AG04450 (cell line): ENCODE measurements at places on chromosomes 12 and 14.

DNA sequence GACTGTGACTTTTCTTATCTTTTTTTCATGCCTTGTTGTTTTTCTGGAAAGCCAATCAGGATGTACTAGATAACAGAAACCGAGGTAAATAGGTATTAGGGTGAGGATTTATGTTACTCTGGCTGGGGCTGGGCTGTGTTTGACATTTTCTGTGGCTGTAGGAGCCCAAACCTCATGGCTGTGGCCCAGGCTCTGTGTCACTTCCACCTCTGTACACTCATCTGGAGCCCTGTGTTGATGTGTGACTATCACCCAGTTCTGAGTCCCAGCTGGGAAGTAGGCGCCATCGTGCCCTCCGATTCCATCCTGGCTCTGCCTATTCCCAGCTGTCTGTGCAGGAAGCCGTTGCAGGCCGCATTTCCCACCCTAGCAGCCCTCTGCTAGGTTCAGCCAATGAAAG is 1.6 kb upstream of the HHIPL1 start:
- DNase-seq, result no peak

GRCh38 chr12:121787063-121788025 is 6.1 kb downstream of the RHOF start:
- no peak for DNase-seq

- DNase-seq, result no peak
Observed at GRCh38 chr12:130513556-130513955, 175.9 kb downstream of the PIWIL1 start.

DNA sequence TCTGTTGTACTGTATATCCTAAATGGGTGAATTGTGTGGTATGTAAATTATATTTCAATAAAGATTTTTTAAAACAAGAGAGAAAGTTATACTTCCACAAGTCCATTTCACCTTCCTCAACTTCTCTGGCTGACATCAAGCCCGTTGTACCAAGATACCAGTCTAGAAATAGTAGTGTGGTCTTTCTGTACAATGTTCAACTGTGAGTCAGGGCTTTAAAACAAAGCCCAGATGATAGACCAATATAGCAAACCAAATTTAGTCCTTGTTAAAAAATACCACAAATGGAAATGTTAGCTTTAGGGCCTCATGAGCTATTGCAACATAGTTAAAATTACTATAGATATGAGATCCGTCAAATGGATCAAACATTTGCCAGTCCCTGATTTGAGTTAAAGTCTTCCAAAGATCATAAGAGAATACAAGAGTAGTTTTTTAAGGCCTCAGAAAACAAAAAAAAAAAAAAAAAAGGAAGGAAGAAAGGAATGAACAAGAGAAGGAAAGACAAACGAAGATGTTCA is 49.0 kb upstream of the EGLN3 start:
- no peak for DNase-seq

DNA sequence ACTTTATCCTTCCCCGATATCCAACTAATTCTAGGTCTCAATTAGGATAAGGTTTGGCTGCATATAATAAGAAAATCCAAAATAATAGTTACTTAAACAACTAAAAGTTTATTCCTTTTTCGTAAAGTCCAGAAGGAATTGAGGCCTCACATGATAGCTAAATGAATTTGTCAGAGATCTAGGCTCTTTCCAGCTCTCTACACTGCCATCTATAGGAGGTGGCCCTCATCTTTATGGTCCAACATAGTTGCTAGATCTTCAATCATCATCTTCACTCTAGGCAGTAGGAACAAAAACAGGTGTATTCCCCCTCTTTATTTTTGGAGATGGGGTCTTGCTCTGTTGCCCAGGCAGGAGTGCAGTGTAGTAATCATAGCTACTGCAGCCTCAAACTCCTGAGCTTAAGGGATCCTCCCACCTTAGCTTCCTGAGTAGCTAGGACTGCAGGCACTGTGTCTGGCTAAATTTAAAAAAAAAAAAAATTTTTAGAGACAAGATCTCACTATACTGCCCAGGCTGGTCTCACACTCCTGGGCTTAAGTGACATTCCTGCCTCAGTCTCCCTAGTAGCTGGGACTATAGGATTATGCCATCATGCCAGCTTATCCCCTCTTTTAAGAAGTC is 46.5 kb upstream of the SAV1 start:
- DNase-seq, result no peak

- no peak for DNase-seq
Observed at GRCh38 chr14:65941091-65941490, 528.6 kb downstream of the FUT8 start.

DNA sequence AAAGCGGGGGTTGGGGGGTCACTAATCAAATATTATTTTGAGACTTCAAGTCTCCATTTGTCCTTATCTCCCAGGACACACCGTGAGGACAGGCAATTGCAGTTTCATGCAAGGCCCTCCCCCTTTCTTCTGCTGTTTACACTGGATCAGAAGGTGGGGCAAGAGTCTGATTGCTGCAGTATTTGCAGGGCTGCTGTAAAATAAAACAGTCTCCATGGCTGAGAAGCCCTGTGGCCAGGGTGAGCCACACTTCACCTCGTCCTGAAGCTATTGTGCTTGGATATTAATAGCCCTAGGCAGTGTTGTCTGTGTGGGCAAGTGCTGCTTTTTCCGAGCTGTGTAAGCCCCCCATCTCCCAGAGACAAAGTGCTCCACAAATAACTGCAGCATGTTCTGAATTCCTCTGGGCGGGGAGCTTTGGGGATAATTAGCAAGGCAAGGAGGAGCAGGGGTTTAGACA is 187.4 kb upstream of the NTF3 start:
- no peak for DNase-seq

GRCh38 chr12:75139196-75139595 is 70.4 kb downstream of the KCNC2 start:
- DNase-seq, result no peak

- no peak for DNase-seq
Observed at GRCh38 chr14:66295386-66295785, 190.8 kb upstream of the CCDC196 start.

DNA sequence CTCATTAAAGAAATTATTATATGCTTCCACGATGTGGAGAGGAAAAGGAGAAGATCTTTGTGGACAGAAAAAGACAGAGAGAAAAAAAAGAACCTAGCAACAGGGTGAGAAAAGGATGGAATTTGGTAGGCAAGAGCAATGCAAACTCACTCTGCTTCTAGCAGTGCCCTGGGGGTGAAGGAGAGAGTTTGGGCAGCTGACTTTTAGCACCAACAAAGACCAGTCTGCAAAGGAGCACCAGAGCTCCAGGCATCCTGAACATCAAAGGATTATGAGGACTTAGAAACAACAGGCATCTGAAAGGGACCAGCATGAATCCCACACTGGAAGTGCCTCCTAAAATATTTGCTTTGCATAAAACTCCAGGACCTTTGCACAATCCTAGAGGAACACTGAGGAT is 32.8 kb upstream of the RERG start:
- no peak for DNase-seq
